ENCODE measurements at places on chromosomes 1 and 21.

DNA sequence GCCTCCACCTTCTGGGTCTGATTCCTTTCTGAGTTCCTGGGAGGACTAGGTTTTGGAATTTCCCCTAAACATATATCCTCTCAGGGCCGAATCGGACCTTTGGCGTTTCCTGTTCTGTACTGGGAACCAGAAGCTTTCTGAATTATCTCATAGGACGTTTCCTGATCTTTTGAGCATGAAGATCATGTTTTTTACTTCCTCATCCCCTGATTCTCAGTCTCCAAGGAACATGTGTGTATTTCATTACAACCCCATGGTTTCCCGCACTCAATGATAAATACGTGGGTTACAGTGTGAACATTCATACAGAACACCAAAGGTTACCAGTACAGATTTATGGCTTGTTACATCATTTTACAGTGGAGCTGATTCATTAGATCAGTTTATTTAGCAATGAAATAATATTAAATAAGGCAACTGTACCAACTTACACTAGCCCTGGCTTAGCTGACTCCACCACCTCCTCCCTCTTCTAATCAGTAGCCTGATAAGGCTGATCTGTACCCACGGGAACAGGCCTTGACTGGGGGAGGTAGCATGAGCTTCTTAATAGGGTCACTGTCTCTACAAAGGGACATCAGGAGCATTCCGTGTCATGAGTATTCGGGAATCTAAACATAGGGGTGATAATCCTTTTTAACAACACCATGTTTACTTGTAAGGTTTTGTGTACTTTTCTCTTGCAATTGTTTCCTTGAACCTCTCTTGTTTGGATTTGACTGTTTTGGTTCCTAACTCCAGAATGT is 57.8 kb upstream of the ERRFI1 start:
- no peak for DNase-seq

- DNase-seq = peak; percentile 66
Observed at GRCh38 chr1:164728719-164729118, 169.7 kb downstream of the PBX1 start.

GRCh38 chr1:107491582-107491981 is 350.7 kb downstream of the NTNG1 start:
- no peak for DNase-seq

- no peak for DNase-seq
Observed at GRCh38 chr1:36673202-36673601, 190.5 kb upstream of the CSF3R start.

- no peak for DNase-seq
Observed at GRCh38 chr1:96510391-96510790, 211.2 kb upstream of the PTBP2 start.

GRCh38 chr1:86991549-86992186 is 77.2 kb downstream of the HS2ST1 start:
- DNase-seq = no peak

GRCh38 chr21:26067836-26068594 is 102.6 kb downstream of the APP start:
- DNase-seq = peak; percentile 40

DNA sequence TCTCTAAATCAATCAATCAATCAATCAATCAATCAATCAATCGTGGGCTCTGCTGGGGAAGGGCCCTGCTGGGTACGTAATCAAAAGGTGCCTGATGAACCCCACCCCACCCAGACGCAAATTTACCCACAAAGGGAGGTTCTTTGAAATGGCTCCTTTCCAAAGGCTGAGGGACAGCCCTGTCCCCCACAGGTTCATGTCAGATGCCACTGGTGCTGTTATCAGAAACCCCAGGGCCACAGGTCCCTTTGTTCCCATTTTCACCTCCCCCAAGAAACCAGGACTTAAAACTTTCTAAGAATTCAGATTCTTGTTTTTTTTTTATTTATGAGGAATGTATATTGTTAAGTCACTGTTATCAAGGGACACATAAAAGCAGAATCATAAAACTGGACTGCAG is 14.2 kb downstream of the CHRNB2 start:
- DNase-seq = no peak

- peak; percentile 10 for DNase-seq
Observed at GRCh38 chr1:102852613-102853012, 255.7 kb downstream of the COL11A1 start.

GRCh38 chr1:150152772-150153456 is 3.2 kb downstream of the PLEKHO1 start:
- no peak for DNase-seq

DNA sequence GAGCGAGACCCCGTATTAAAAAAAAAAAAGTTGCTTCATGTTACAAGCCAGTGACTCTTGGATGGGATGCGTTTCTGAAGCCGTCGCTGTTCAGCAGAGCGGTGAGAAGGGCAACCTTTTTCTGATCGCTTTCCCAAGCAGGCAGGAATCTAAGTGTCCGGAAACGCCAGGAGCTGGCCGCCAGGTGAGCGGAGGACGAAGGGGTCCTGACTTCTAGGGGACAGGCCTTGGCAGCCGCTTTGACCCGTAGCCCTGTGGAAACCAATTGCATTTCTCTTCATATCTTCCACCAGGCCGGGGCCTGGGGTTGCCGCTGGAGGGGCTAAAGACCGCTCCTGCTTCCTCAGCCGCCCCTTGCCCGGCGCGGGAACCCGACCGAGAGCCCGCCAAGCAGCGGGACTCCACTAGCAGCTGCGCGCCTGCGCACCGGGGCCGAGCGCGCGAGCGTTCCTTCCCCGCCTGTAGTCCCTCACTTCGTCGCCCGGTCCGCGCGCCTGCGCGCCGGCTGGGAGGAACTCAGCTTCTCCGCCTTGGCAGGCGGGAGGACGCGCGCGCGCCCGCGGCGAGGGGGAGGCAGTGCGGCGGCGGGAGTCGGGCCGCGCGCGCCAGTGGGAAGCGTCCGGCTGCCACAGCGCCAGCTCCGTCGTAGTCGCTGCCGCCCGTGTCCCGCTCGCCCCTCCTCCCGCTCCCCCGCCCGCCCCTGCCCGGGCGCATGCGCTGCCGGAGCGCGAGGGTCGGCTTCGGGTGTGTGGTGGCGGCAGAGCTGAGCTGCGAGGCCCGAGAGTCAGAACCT is at the start of gene SPEN:
TSS of gene SPEN (plus strand) at position 608 of the 793 bp plus-strand sequence. CDS start 361 bp downstream, outside the sequence.
- peak; percentile 99 for DNase-seq

DNA sequence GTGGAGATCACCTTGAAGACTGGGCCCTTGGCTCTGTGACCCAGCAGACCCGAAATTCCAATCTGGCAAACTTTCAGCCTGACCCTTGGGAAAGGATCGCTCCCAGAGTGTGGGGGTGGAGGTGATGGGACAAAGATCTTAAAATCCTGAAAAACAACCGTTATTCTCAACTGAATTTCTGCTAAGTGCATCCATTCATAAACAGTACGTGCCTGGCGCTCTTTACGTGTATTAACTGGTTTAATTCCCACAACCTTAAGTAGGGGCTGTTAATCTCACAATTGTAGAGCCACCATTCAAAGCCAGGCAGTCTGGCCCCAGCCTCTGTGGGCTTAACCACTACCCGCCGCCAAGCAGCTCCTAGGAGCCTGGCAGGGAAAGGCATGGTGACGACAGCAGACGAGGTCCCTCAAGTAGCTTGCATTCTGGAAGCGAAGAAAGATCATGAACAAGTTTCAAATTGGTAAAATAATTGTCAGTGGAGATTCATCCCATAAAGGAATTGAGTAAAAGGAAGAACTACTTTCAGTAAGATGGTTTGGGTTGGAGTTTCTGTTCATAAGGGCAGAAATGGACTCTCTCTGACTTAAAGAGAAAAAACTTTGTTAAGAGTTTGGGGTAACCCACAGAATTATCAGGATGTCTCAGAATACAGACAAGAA is 11.4 kb upstream of the RGS16 start:
- peak; percentile 91 for DNase-seq

DNA sequence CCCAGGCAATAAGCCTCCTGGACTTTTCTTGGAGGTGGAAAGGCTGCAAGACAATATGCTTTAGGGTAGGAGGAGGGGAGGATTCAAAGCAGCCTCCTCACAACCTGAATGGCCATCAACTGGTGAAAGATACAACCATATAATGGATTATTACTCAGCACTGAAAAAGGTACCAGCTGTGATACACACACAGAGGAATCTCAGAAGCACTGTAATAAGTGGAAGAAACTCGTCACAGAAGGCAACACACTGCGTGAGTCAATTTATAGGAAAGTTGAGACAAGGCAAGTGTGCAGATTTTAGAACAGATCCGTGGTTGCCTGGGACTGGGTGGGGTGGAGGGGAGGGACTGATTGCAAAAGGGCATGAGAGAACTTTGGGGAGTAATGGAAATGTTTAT is 64.9 kb upstream of the ZBTB40 start:
- DNase-seq = no peak

DNA sequence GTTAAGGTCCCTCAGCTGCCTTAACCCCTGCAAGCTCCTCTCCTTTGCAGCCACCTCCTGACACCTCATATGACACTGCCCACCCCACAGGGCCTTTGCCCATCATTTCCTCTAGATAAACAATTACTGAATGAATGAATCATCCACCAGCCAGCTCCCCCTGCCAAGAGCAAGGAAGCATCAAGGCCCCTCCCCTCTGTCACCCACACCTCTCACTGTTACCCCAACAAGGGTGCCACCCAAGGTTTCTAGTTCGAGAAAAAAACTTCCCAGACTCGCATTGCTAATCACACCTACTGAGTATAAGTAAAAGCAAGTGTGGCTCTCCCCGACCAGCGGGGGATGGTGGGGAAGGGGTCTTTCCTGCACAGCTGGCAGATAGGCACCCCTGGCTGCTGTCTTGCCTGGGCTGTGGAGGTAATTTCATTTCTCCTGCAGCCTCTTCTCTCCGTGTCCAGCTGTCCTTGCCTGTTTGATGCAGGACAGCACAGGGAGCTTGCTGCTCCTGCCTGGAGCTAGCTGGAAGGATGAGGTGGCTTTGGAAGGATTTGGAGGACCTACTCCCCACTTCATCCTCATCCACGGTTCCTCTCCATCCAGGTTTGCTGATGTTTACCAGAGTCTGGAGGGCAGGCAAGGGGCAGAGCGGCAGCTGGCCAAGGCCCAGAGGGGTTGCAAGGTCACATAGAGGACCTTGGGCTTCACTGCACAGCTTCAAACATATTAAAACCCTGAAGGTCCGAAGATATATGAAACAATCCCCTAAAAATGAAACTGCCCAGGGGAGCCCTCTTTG is 33.1 kb upstream of the LBR start:
- DNase-seq = no peak

- DNase-seq = no peak
Observed at GRCh38 chr1:39317111-39317510, 112.6 kb downstream of the MACF1 start.

GRCh38 chr1:94999456-95000131 is 72.7 kb upstream of the CNN3 start:
- no peak for DNase-seq

- DNase-seq = no peak
Observed at GRCh38 chr1:30659702-30660101, 63.7 kb downstream of the MATN1 start.

DNA sequence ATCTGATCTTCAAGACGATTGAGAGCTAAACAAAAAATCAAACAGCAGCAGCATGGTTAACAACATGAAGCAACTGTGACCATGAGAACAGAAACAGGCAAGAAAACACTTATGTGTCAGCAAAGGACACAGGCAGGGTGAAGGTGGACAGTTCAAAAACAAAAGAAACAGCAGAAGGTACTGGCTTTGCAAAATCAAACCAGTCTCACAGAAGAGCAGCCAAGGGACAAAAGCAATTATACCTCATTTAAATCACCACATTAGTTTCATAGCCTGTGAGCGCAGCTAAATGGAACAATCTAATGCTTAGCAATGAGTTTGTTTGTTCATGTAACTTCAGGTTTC is 59.1 kb downstream of the CAPN2 start:
- no peak for DNase-seq

DNA sequence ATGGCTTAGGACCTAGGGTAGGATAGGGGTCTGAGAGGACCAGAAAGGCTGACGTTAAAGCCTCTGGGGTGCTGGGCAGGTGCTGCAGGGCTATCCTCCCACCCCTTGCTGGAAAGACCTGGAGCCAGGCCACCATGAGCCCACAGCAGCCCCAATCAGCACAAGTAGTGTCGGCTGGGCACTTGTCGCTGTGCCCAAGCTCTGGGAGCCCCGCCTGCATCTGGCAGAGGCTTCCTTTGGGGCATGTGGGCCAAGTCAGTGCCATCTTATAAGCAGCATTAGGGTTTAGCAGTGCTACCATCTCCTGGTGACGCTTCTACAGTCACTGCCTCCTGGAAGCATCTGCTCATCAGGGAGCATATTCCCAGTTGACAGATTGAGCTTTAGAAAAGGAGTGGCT is 31.3 kb downstream of the MAN1C1 start:
- DNase-seq = no peak

GRCh38 chr1:21192284-21192683 is 15.6 kb upstream of the EIF4G3 start:
- DNase-seq = no peak

GRCh38 chr1:20823845-20824244 is 36.7 kb upstream of the HP1BP3 start:
- DNase-seq = no peak

- no peak for DNase-seq
Observed at GRCh38 chr1:101003012-101003650, 22.5 kb downstream of the DPH5 start.

- no peak for DNase-seq
Observed at GRCh38 chr1:236425031-236425663, 31.1 kb downstream of the EDARADD start.

DNA sequence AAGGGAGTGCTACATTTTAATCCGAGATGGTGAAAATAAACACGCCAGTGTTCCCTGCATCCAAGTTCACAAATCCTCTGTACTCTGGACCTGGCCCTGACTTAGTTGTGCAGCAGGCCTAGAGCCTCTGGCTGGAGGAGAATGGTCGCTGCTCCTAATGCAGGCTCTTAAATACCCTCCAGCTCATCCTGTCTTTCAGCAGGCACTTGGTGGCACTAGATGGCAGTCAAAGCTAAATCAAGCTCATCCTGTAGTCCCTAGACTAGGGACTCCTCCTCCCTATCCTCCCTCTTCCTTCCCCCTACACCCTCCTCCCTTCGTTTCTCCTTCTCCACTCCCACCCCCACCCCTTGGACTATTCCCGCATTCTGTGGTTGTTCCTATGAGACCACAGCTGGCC is 41.6 kb upstream of the MTR start:
- peak; percentile 52 for DNase-seq

GRCh38 chr1:36154765-36155407 is 1.1 kb upstream of the MAP7D1 start:
- DNase-seq = no peak

DNA sequence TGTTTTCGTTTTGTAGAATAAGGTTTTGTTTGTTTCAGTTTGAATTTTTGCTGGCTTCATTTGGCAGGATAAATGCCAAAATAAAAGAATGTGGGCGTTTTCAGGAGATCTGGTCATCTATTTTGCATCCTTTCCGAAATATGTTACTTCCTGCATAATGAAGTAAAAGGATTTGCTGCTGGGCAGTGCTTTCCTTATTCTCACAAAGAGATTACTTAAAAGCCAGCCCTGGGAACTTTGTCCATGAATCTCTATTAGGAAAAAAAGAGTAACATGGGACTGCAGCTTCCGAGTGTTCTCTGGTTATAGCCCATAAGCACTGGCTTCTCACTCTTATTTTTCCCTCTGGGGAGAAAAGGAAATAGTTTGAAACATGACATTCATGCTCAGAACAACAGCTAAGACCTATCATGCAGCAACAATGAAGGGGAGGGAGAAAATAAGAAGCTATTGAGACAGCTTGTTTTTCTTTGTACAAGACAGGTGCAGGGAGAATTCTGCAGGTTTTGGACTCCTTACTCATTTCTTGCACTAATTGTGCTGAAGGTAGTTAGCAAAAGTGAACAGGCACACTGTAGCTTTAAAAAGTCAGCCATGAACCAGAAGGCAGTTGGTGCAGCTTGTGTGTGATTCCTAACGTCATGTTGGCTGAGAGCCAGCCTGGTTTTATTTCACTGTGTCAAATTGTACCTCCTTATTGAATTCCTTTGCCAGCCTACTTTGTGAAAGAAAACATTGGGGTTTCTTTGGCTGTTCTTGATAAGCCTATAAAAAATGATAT is at the start of gene SAMD13:
TSS of gene SAMD13 (plus strand) at position 705 of the 781 bp plus-strand sequence. CDS start 1,527 bp downstream, outside the sequence.
- peak; percentile 94 for DNase-seq
